ENCODE measurements at places on chromosomes 1 and 21.
A peak's percentile ranks its signal among the peaks of the same experiment; 100 is the strongest.

DNA sequence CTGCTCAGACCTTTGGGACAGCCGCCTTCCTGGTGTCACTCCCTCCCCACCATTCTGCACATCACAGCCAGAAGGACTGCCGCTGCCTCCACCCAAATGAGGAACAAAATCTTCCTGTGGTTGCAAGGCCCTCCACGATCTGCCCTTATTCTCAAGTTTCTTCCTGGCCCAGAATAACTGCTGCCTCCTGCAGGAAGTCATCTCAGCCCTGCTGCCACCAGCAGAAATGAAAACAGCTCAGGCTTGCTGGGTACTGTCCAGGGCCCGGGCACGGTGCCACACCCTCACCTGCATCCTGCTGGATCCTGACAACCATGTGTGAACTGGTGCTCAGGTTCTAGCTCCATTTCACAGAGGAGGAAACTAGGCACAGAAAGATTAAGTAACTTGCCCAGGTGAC, 2.8 kb downstream of the CLDN19 start:
- DNase-seq: no peak

DNA sequence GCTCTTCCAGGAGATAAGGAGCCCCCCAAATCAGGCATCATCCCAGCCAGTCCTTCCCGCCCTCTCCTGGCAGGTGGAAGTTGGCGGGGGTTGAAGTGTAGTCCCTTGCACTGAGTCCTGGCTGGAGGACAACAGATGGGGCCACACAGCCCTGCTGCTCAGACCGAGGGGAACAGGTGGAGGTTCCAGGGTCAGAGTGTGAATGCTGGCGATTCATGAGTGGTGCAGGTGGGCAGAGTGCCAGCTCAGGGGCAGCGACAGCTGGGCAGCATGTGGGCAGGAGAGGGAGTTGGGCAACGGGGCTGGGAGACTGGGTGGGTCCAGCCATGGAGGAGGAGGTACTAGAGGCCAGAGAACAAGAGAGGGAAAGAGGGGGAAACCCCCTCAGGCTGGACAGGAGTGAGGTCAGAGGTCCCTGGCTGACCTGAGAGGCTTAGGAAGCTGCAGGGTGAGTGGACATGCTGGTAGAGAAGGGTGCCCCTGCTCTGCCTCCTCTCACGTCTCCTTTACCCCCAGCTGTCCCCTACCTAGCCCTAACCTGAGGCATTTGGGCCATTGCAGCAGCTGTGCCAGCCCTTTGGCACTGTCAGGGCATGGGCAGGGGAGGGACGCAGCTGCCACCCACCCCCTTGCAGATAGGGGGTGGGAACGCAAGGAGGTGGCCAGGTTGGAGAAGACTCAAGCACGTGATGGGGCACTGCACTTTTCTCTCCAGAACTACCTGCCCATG, 11.3 kb upstream of the ADORA1 start:
- DNase-seq: no peak

- DNase-seq: no peak
These were observed 384.3 kb downstream of the PTPRU start for GRCh38 chr1:29620631-29621030.

GRCh38 chr1:201361652-201362504, 15.6 kb downstream of the TNNT2 start:
- peak; percentile 73 for DNase-seq

GRCh38 chr1:7043719-7044535, 258.7 kb downstream of the CAMTA1 start:
- DNase-seq: no peak

DNA sequence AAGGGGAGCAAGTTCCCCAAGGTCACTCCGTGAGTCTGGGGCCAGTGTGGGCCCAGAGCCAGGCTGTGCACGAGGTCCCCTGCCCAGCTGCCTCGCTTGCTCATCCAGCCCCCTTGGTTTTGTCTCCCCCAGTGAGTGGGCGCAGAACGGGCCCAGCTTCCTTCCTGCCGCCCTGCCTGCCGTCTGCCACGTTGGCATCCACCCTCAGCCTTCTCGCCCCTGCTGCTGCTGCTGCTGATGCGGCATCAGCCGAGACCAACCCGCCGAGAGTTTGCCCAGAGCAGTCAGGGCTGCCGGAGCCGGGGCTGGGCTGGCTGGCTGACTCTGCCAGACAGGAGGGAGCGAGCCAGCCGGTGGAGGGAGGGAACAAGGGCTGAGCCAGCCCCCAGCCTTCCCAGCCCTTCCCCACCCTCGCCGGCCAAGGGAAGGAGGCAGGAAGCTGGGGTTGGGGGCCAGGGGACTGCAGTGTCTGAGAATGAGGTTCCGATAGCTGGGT, 31.4 kb upstream of the WASF2 start:
- no peak for DNase-seq

DNA sequence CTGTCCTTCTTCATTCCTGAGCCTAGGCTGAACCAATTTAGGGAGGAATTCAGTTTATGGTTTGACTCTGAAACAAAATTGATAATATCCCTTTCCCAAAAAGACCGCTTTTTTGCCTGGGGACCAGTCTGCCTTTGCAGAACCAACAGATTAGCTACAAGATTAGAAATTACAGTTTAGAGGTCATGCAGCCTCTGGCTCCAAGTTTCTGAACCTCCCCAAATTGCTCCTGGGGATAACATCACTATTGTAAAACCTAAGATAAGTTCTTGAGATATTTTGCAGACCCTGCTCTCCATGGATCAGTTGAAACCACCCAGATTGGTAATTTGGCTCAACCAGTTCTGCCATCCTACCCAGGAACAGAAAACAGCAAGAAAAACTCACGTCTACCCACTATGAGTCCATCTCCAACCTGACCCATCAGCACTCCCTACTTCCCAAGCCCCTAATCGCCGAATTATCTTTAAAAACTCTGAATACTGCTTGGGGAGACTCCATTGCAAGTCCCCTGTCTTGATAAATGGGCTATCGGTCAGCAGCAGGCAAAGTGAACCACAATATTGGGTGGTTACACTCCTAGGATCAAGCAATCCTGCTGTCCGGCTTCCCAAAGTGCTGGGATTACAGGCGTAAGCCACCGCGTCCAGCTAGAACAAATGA, 605 bp upstream of the RABGGTB start:
- no peak for DNase-seq

DNA sequence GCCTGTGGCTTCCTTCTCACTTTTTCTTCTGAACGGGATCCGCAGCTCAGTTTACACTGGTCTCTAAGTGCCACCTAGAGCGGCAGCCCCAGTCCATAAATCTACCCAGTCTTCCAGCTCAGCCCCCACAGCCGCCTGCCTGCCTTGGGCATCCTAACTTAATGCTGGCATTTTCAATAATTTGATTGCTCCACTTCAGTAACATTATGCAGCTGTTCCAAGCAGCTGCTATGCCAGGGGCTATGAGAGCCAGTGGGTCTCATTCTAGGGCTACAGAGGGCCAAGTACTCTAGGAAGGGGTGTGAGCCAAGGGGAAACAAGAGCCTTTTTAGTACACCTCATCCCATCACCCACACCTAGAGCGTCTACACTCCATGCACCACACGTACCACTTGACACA, 48.4 kb upstream of the COA6 start:
- DNase-seq: no peak

GRCh38 chr1:55823541-55824250, 608.5 kb upstream of the USP24 start:
- no peak for DNase-seq

GRCh38 chr1:17187051-17187450, 17.9 kb upstream of the PADI1 start:
- no peak for DNase-seq

DNA sequence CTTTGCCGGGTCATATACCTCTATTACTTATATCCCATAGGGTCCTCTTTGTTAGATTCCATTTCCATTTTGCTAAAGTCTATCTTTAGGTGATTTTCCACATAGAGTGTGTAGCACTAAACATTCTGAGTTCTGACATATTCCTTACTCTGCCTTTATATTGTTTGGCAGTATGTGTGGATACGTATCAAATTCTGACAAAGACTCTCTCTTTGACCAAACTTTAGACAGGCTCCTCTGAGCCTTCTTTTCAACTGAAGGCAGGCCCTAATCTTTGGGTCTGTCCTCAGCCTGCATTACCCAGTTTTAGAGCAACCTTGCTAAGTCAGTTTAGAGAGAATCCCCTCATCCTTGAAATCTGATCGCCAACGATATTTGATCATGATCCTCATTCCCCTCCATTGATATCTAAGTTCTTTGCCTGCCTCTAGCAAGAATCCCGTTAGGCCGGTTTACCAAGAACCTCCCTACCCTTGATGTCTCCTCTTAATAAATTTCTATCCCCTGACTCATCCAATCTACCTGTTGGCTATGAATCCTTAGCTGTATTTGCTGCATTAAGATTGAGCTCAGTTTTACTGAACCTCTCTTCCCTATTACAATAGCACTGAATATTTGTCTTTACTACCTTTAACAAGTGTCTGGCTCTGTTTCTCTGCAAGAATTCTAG, 10.4 kb upstream of the PPT1 start:
- no peak for DNase-seq

DNA sequence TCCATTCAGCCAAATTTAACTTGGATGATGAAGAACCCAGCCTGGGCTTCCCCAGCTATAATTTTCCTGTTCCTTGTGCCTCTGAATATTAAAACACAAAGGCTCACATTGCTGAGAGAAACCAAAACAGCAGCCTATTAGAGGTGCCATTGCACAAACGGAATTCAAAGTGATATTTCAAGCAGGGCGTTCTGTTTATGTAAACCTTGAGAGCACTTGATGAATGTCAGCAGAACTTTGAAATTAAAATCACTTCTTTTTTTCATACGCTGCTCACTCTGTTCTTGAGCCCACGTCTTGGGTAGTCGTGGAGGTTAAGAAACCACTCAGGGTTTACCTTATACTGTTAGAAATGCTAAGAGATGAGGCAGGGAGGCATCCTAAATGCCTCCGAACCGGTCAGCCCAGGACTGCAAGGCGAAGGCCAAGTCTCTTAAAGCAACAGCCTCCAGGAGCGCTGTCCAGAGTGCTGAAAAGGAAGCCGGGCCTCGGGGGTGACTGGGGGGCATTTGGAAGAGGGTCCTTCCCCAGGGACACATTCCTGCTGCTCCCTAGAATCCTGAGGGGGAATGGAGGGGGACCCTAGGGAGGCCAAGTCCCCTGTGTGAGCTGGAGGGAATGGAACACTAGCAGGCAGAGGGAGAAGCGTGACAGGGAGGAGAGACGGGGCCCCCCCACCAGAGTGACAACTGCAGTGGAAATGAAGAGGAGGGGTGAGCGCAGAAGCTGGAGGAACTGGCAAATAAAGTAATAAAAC, 154.8 kb upstream of the VAMP3 start:
- peak; percentile 90 for DNase-seq

GRCh38 chr1:77349275-77349674, 67.5 kb downstream of the AK5 start:
- DNase-seq: no peak

DNA sequence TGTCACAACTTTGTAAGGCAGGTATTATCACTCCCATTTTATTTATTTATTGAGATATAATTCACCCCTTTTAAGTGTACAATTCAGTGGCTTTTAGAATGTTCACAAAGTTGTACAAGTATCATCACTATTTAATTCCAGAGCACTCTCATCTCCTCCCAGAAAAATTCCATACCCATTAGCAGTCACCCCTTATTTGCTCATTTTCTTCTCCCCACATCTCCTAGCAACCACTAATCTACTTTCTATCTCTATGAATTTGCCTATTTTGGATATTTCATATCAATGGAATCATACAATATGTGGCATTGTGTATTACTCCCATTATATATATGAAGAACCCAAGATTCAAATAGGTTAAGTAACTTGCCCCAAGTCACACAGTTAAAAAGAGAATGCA, 7.0 kb downstream of the DSTYK start:
- no peak for DNase-seq

DNA sequence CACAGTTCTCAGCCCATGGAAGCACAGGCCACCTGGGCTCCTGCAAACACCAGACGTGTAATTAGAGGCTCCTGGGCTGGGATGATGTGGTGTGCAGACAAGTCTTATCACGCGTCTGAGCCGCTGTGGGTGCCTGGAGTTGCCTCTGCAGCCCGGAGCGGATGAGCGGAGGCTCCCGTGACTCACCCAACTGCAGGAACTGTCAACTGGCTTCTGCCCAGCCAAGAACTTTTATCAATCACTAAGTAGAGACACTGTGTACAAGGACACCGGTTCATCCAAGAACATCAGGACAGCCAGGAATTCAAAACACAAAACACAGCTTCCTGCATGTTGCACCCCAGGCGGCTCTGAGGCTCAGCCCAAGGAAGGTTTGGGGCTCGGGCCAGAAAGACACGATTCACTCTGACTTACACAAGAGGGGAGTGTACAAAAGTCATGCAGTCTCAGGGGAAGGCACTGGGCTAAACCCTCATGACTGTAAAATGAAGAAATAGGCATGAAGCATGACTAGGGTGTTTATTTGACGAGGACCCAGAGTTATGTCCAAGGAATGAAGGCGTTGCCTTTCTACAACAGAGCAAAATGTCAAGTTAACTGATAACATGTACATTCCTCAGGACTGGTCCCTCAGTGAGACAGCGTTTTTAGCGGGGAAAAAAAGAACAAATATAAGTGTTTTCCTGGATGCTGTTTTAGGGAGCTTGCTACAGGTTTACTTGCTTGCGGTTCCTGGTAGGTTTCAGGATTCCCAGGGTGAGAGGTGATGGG, 21.1 kb downstream of the ERRFI1 start:
- no peak for DNase-seq

GRCh38 chr1:14576155-14576554, 22.3 kb upstream of the KAZN start:
- DNase-seq: no peak

All from nephron progenitor cell (in vitro differentiated cells).